ENCODE measurements at places on chromosomes 2 and 18.

- DNase-seq: no peak
Observed at GRCh38 chr2:222576171-222577081, 79.5 kb downstream of the FARSB start.

GRCh38 chr2:54669677-54670484, 53.6 kb upstream of the EML6 start:
- no peak for DNase-seq

DNA sequence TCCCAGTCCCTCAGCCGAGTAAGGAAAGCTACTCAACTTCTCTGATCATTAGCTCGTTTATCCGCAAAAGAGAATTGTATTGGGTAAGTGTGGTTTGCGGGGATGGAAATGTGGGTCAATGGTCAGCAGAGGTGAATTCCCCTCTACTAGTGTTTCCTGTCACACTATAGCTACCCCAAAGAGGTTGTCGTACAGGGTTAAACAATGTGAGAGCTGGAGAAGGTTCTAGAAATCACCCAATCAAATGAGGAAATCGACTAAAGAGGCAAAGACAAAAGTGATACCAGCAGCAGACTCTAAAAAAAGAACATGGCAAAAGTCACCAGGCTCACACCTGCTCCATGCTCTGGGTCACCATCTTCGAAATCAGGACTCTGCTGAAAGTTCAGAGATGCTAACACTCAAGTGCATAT, 144.7 kb upstream of the ITGA4 start:
- DNase-seq: peak; percentile 45

DNA sequence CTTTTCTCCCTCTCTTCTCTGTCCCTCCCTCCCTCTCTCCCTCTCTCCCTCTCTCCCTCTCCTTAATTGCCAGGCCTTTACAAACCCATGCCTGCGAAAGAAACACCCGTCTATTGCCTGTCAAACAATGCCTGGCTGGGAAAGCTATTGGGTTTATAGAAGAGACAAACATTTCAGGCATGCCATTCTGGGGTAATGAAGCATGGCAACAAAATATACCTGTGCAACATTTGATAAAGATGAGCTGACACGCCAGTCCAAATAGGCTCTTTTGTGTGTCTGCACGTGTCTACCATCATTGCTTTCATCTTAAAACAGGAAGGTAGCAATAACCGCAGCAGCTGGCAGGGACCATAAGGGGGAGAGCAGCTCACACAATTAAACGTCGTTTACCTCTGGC, 282.1 kb downstream of the ZNF516 start:
- DNase-seq: no peak

GRCh38 chr2:241967467-241968144, 98.1 kb downstream of the RTP5 start:
- DNase-seq: no peak

- no peak for DNase-seq
Observed at GRCh38 chr2:134448650-134449049, 194.8 kb downstream of the MGAT5 start.

DNA sequence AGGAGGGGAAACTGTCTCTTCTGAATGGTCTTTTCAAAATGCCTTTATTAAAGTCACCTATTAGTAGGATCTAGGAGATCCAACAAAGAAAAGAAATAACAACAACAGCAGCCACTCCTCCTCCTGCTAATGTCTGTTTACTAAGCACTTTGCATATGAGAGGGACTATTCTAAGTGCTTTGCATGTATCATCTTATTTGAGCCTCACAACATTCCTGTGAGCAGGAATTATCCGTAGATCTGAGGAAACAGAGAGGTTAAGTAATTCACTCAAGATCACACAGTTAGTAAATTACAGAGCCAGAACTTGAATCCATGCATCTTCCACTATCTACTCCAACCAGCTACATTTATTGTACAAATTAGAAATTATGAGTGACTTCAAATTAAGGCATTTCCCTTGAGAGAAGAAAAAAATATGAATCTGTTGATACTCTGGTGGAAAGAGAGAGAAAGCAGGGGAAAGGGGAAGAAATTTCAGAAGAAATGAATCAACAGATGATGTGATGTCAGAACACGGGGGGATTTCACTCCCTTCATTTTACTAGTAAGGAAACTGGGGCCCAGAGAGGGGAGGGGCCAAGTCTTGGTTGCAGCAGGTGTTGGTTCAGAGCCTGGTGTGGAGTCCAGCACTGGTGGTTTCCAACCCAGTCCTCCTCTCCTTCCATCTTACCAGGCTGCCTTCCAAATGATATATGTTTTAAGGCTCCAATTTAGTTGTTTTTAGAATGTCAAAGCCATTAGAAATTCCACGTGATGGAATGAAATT, 49.7 kb downstream of the TSN start:
- DNase-seq: no peak

- no peak for DNase-seq
Observed at GRCh38 chr2:117935954-117936353, 77.9 kb downstream of the CCDC93 start.

GRCh38 chr2:170271340-170271739, 93.4 kb downstream of the MYO3B start:
- DNase-seq: no peak

DNA sequence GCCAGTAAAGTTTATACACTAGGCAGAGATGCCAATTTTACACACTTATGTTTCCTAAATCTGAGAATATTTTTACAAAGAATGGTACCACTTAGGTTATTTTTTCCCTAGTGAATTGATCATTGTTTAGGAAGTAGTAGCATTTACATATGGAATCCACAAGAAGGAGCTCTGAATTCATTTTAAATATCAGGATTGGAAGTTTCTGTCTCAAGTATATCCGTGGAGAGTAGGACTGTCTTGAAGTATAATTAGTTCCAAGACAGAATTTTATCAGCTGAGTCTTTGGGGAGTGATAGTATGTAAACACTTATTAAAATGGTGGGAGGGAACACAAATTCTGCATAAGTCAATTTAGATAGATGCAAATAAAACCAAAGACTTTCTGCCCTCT, 82.3 kb upstream of the FAM98A start:
- DNase-seq: no peak

DNA sequence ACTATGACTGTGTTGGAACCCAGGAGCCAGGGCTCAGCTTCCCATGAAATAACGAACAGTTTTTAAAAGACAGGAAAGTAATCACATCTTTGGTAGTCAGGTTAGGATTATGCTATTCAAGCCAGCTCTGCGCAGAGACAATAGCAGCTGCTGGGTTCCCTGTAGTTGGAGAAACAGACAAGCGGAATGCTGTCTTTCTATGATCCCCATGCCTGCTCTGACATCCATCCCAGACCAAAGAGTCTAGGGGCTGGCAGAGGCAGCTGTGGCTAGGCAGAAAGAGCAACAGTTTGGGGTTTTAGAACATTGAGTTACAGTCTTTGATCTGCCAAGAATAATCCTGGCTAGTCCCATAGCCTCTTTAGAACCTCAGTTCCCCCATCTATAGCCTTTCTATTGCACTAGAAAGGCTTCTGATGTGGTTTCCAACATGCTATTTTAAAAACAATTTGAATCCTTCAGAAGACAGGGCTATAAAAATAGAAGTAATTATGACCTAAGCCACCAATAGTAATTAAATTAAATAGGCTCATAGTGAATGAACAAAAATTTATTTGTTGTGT, 146.8 kb downstream of the MTX2 start:
- no peak for DNase-seq

DNA sequence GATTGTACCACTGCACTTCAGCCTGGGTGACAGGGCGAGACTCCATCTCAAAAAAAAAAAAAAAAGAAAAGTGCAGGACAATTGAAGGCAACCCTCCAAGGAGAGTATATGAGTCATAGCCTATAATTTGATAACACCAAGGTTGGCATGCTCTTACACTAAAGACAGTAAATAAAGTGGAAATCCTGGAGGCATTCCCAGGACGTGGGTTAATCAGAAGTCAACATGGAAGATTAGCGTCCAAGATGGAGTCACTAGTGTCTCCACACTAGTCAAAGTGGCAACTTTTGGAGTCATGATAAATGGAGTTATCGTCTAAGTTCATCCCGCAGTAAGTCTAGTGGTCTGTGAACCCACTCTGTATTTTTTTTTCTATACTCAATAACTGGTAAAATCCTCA, 21.2 kb upstream of the UGGT1 start:
- no peak for DNase-seq

- no peak for DNase-seq
Observed at GRCh38 chr2:241886840-241887447, 17.4 kb downstream of the RTP5 start.

DNA sequence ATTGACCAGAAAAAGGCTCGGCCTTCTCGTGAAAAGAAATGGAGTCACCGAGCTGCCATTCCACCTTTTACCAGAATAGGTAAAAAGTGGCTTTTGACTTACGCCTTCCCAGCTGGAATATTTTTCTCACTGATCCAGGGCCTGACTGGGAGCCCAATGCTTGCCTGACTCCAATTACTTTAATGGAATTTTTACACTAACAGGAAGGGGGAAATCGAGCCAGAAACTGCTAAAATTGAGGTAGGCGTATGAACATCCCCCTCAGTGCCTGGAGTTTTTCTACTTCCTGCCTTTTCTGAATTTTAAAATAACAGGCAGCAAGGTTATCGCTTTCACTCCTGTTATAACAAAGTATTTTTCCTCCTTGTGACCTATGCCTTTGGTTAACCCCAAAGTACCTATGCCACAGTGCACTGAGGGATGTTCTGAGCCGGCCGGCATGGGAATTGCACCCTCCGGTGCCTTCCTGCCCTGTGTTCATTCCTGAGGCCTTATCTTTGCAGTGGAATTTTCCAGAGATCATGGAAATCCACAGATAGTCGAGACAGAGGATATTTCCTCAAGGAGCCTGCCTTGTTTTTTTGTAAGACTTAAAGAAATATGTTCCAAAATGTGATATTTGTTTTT, 18.3 kb upstream of the RPL31 start:
- DNase-seq: no peak

GRCh38 chr2:80968450-80968849, 663.9 kb upstream of the LRRTM1 start:
- DNase-seq: no peak

GRCh38 chr2:136049011-136049742, 63.8 kb upstream of the DARS1 start:
- DNase-seq: peak; percentile 40

GRCh38 chr2:195945056-195945455, 123.6 kb downstream of the DNAH7 start:
- no peak for DNase-seq

DNA sequence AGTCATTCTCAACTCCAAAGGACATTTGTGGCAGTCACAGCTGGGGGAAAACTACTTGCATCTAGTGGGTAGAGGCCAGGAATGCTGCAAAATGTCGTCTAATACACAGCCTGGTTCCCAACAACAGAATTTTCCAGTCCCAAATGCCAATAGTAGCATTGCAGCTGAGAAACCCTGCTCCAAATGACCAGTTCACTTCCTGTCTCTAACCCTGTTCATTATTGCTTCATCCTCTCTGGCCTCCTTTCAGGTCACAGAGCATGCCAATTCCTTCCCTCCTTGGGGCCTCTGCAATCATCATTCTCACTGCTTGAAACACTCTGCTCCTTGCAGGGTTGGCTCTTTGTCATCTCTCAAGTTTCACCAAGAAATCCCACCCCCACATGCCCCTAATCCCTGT, 139.1 kb downstream of the IRS1 start:
- no peak for DNase-seq

GRCh38 chr2:221439761-221440479, 132.2 kb downstream of the EPHA4 start:
- no peak for DNase-seq

- DNase-seq: no peak
Observed at GRCh38 chr2:178173657-178174056, 20.7 kb upstream of the OSBPL6 start.

GRCh38 chr18:42520138-42520537, 565.1 kb downstream of the PIK3C3 start:
- DNase-seq: no peak

- no peak for DNase-seq
Observed at GRCh38 chr2:171185941-171186340, 25.2 kb upstream of the TLK1 start.

- DNase-seq: no peak
Observed at GRCh38 chr2:208164951-208165755, 1.8 kb upstream of the CRYGA start.

- DNase-seq: no peak
Observed at GRCh38 chr18:8536922-8537321, 72.3 kb upstream of the RAB12 start.

GRCh38 chr18:3055816-3056215, 42.9 kb upstream of the LPIN2 start:
- no peak for DNase-seq

GRCh38 chr18:3434685-3435084, 15.3 kb upstream of the TGIF1 start:
- DNase-seq: no peak

- DNase-seq: no peak
Observed at GRCh38 chr2:170313992-170314348, 136.0 kb downstream of the MYO3B start.

DNA sequence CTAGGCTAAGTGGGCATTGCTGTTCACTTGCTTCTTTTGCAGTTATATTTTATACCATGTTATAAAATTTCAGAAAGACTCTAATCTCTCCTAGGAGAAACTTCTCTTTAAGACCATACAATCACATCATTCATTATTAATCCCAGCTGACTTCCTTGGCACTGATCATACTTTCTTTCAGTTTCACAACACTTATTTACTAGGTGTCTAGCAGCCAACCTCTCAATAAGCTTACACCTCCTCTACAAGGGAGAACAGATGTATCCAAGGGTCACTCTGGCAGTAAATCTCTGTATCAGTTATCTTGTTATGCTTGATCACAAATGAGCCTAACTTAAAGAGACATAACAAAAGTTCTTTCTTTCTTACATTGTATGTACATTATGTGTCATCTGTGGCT, 69.8 kb upstream of the EPB41L5 start:
- DNase-seq: no peak

DNA sequence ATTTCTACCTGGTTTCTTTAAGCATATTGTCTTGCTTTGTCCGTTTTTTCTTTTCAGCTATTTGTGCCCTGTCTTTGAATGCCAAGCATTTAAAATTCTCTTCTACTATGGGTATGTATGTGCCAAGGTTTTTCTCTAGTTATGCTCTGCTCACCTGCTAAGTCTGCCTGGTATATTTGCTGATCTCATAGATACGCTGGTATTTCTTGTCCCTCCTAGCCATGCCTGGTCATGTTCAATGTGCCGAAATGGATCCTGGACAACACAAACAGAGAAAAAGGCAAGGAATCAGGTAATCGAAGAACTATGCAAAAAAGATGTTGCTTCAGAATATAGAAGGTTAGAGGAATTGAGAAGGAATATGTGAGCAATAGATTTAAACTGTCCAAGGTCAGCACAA, 14.9 kb upstream of the KDM3A start:
- DNase-seq: no peak

DNA sequence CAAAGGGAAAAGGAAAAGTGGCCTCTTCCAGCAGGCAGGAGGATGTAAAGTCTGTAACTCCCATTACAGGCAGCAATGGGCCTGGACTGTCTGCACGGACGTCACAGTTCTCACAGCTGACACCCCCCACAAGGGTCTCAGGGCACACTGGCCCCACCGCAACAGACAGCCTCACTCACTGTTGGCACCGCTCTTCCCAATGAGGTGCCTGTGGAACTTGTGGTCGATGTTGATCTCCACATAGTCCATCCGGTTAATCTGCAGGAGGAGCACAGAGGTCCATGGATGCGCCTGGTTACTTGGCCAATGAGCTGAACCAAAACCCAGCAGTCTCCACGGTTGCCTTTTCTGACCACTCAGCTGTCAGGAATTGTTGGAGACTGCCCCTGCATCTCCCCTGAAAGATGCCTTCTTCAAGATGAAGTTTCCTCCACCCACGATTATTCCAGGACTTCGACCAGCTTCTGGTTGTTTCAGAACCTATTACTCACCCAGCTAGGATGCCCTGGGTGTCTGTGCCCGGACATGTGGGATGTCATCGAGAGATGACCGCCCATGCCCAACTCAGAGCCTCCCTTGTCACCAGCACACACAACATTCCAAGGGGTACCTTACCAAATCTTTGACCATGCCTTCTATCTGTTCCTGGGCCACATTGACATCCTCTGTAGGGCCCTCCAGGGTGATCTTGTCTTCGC, 62.5 kb downstream of the HDLBP start:
- no peak for DNase-seq
